Suprapubic skin (tissue), 4 donors: ENCODE measurements at places on chromosomes 2 and 18. TPM values are rescaled to one million over a fixed set of nuclear protein-coding genes. Genes with fewer than 3 reads are reported as not detected.

- no peak for DNase-seq
These were observed 129.7 kb downstream of the LRP2 start for GRCh38 chr2:169232551-169233154.

GRCh38 chr2:138846216-138846821, 66.1 kb upstream of the NXPH2 start:
- DNase-seq: no peak

DNA sequence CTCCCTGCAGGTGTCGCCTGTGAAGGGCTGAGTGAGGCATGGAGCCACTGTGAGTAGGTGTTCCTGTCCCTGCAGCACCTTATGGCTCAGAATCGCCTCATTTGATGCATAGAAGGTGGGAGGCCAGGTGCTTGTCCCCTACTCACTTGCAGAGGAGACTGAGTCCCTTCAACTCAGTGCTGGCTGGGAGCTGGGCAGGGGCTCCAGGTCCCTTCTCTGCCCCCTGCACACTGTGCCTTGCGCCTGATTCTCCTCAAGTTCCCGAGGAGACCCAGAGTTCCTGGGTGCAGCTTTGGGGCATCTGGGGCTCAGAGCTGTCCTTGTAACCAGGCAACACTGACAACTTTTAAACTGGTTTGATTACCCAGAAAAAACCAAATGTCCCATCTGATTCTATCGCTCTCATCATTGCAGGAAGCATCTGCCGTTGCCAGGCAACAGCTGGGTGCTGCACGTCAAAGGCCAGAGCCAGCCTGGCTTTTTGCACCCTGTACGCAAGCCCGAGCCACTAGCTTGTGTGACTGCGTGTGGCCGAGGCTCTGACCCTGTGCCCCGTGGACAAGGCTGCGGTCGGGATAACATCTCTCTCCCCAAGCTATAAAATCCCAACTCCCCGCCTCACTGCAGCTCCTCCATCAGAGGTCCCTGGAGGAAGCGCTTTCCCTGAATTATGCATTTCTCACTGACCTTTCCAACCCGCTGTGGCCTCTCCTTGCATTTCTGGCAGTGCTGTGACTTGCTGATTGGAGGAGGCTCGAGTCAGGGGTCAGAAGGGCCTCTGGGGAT, 130.8 kb upstream of the HDAC4 start:
- no peak for DNase-seq

DNA sequence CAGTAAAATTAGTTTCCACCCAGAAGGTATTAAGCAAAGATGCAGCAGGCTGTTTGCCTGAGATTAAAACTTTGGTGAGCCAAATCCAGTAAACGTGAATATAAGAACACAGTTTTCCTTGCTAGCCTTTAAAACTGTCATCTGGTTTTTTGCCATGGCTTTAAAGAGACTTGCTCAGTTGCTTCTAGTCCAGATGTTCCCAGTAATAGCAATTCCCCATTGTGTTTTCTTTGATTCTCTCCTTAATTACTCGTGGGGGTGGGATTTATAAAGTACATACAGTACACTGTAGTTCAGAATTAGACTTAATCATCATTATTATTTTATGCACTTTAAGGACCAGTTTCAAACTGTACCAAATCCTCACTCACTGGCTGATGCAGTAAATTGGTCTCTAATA, 303.5 kb upstream of the ZNF804A start:
- no peak for DNase-seq

DNA sequence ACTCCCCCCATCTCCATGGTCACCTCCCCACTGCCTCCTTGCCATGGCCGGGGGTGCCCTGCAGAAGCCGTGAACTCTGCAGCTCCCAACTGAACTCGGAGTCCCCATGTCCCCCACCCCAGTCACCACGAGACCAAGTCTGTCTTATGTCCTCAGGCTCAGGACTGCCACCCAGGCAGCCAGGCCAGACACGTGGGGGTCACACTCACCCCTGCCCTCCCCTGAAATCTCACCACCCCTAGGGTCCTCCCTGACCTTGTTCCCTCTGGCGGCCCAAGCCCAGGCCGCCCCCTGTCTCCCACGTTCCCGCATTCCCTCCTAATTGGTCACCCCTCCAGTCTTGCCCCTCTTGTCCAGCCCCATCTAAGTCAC, 11.0 kb downstream of the AQP12A start:
- no peak for DNase-seq

The NCK2 gene
- total RNA-seq: 40.1 TPM

- DNase-seq: peak; percentile 90
These were observed 25.2 kb downstream of the PSD4 start for GRCh38 chr2:113198790-113199612.

The SERPINB12 gene
- total RNA-seq: 14.8 TPM

GRCh38 chr2:163401481-163401880, 334.3 kb downstream of the FIGN start:
- no peak for DNase-seq

DNA sequence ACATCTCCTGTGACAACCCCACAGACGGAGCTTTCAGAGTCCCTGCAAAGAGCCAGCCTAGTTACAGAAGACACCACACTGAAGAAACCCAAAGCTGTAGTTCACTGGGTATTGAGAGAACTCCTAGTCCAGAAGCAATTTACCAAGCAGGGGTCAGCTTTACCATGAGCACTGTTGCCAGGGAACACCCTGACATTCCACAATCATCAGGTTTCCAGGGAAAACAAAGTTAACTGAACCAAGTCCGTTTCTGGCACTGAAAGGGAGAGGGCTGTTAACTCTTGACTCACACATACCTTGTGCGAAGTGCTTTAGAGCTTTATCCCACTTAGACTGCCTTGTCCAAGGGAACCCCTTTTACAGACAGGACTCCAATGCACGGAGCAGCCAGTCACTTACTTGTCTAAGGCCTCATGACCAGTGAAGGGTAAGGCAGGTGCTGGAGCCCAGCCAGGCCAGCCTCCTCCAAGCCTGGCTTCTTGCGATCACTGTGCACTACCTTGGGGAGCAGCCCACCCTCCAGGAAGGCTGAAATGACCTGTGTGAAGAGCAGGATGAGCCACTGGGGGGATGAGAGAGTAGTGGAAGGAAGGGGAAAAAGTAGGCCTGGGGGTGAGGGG, 53.9 kb downstream of the REEP1 start:
- no peak for DNase-seq

The ABCG8 gene
- not detected for total RNA-seq

DNA sequence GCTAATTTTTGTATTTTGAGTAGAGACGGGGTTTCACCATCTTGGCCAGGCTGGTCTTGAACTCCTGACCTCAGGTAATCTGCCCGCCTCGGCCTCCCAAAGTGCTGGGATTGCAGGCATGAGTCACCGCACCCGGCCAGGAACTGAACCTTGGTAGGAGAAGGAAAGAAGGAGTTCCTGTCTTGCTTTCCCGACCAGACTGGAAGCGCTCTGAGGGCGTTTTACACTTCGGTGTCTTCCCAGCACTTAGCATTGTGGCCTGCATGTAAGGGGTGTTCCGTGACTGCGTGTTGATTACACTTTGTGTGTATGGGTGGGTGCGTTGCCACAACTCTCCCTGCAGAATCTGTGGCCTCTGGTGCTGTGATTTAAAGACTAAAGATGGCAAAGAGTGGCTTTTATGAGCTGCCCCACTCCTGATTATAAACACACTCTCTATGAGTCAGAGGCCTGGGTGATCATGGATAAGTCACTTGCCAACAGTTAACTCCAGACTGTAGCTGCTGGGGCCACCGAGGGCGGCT, 46.0 kb downstream of the ODC1 start:
- no peak for DNase-seq

The SKA1 gene
- 0.51 TPM for total RNA-seq
